ENCODE measurements at places on chromosomes 3 and 15.
A peak's percentile ranks its signal among the peaks of the same experiment; 100 is the strongest.

- peak; percentile 28 for DNase-seq
Measured at GRCh38 chr15:57655809-57656208, 50.7 kb upstream of the POLR2M start.

- DNase-seq, result no peak
Measured at GRCh38 chr3:58034738-58035523, 26.7 kb downstream of the FLNB start.

DNA sequence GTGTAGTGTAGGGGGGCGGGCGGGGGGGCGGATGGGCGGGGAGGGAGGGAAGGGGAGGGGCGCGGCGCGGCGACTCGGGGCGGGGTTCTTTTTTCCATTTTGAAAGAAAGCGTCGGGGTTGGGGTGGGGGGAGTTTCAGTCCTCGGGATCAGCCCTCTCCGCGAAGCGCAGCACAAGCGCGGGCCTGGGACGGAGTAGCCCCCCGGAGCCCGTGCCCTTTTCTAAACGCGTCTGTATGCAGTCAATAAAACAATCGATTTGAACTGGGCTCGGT lies 6.1 kb downstream of the ISLR2 start:
- DNase-seq, result no peak

GRCh38 chr3:16738451-16738850 lies 133.2 kb upstream of the DAZL start:
- no peak for DNase-seq

DNA sequence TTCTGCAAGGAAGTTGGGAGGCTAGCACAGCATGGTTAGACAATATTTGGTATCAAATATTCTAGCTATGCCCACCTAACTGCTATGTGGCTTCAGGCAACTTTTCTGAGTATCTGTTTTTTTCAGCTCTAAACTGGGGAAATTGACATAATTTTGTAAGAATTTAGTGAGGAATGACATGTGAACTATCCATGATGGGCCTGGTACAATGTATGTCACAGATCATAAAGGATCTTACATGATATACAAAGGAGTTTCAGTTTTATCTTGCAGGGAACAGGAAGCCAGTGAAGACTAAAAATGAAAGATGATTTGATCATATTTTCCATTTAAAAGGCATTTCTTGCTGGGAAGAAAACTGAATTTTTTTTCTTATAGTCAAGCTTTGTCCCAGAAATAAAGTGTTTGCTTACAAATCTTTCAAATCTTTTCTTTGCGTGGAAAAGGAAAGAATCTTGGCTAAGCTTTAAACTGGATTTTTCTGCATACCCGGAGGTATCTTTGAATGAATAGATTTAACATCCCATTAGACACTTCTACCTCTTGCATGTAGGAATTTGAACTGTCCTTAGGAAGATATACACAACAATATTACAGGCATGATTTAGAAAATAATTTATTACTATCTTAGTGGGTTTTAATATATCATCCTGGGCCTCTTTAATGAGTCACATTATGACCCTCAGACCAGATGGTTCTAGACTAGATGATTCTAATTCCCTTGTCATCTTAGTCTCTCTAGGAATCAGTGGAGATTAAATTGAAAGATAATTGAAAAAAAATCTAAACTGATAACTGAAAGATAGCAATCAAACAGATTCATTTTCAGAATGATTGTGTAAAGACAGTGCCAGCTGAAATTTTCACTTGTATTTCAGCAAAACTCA lies 436.0 kb upstream of the THBS1 start:
- DNase-seq, result no peak

DNA sequence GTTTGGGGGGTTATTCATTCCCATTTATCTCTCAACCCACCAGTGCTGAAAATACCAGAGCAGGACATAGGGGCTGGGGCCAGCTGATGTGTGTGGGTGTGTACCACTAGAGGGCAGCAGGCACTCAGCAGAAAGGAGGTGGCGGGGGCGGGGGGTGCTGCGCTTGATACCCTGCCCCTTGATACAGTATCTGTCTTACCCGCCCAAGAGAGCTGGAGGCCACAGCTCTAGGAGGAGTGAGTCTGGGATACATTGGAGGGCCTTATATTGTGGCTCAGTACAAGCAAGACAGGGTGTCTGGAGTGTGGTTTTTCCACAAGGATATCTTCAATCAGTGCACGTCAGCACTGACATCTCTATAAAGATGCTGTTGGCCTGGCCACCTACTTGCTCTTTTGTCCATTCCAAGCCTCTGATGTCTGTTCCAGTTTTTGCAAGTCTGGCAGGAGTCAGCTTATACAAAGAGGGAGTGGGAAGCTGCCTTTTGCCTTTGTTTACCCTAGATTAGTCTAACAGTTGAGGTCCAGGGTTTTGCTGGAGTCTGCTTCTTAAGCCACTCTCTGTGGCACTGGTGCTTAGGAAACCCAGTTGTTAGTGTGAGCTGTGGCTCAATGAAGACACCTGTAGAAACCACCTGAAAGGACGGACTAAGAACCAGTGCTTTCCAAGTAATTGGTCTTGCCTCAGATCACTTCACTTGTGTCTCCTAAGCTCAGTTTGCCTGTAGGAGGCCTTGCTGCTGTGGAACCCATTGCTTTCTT lies 1.5 kb upstream of the RBM15B start:
- peak; percentile 54 for DNase-seq

DNA sequence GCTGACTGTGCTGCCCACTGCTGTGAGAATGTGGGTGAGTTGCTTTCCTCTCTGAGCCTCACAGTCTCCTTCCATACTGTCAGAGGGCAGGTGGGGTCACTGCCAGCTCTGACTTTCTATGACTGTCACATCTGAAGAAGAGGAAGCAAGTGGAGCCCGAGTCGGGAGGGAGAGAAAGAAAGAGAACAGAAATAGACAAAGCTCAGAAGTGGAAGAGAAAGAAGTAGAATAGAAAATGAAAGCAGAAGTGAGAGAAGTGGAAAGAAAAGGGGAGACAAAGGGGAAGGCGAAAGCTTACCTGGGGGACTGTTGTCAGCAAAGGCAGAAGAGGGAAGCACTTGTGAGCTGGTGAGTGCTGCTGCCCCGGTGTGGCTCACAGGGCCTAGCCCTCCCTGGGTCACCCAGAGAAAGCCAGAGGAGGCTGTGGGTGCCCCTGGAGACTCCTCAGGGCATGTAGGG lies 57.9 kb downstream of the EPHB1 start:
- DNase-seq, result no peak

- DNase-seq, result no peak
Measured at GRCh38 chr3:73592154-73593144, 32.3 kb downstream of the PDZRN3 start.

DNA sequence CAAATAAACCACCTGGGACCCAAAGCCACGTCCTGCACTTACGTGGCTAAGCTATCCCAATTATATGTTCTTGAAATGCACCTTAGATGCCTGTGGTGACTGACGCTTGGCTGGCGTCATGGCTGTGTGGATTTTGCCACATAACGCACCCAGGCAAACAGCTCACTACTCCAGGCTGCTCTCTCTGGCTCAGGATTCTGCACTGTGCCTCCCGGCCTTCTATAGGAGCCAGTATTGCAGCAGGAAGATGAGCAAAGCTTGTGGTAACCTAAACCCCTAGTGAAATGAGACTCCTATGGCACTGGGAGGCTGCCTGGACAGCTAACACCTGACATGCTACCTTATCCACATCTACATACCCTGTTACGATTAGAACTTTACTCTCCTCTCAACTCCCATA lies 179.3 kb downstream of the THRB start:
- DNase-seq, result no peak

GRCh38 chr3:52923963-52924362 lies 26.6 kb upstream of the STIMATE start:
- DNase-seq, result no peak

GRCh38 chr3:185151964-185152409 lies 873 bp downstream of the C3orf70 start:
- peak; percentile 55 for DNase-seq

DNA sequence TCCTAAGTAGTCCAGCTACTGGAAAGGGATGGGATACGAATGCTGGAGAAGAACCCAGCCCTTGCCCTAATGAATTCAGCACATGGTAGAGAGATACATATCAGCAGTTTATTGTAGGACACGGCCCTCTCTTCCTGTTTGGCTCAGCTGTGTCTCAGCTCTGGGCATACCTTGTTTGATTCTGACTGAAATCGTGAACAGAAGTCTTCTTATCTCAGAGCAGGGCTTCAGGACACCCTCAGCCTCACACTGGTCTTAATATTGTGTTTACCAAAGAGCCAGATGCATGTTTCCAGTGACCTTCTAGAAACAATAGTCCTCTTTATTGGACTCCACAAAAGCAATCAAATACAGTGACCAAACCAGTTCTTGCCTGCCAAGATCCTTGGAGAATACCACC lies 54.7 kb downstream of the FAM174B start:
- no peak for DNase-seq

DNA sequence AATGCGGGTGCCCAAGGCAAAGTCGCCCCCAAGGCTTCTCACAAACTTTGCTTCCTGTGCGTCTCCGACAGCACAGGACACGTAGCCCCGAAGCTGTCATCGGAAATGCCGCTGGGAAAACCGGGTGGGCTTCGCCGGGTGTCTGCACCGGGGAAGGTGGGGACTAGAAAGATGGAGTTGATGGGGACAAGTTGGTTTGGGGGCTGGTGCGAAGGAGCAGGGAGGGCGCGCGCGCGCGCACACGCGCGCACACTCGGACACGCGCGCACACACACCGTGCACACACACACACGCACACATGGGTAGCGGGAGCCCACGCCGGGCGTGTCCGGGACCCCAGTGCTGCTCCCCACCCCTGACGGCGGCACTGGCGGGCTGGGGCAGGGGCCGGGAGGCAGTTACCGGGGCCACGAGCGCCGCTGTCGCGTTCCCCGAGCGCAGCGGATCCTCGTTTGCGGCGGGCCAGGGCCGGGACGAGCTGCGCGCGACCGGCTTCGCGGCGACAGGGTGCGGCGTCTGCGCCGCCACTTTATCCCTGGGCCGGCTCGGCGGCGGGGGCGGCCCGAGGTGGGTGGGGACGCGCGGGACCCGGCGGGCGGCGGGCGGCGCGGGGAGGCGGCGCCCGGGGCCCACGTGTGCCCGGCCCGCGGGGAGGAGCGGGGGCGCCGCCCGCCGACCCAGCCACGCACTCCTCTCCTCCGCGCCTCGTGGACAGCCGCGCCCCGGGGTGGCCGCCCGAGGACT lies 539 bp upstream of the MGLL start:
- peak; percentile 32 for DNase-seq

- DNase-seq, result no peak
Measured at GRCh38 chr3:59872128-59872527, 822.3 kb upstream of the CFAP20DC start.

DNA sequence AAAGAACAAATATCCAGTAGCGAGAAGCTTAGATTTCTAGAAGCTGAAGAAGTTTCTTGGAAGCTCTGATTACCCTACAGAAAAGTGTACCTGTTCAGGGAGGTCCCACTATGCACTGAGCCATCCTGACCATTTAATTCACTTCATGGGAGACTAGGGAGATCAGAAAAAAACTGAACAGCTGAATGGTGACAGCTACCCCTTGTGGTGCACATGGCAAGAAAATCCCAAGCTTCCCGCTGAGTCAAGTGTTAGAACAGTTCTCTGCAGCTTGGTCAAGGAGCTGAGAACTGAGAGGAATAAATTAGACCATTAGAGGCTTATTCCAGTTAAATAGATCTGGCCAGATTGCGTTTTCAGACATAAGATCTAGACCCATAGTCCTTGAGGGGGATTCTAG lies 197.2 kb upstream of the VEPH1 start:
- DNase-seq, result no peak

DNA sequence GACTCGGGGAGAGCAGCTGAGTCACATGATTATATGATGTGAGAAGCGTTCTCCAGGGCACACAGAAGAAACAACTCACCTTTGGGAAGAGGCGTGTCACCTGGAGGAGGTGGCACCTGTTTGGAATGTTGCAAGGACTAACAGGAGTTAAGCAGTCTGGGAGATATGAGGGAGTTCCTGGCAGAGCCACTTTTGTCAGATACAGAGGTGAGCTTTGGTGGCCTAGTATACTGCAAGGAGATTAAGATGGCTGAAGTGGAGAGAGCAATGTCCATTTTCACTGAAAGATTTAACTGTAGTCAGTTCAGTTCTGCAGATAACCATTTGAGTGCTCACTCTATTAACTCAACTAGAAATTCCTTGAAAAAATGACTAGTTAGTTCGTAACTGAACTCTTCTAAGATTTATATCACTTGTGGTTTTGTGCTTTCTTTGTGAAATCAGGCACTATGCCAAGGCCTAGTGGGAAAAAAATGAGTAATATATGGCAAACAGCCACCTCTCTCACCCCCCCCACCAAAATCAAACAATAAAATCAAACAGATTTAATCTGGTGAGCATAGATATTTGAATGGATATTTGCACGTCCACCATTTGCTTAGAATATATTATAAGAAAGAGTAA lies 61.3 kb downstream of the CRYBG3 start:
- no peak for DNase-seq

DNA sequence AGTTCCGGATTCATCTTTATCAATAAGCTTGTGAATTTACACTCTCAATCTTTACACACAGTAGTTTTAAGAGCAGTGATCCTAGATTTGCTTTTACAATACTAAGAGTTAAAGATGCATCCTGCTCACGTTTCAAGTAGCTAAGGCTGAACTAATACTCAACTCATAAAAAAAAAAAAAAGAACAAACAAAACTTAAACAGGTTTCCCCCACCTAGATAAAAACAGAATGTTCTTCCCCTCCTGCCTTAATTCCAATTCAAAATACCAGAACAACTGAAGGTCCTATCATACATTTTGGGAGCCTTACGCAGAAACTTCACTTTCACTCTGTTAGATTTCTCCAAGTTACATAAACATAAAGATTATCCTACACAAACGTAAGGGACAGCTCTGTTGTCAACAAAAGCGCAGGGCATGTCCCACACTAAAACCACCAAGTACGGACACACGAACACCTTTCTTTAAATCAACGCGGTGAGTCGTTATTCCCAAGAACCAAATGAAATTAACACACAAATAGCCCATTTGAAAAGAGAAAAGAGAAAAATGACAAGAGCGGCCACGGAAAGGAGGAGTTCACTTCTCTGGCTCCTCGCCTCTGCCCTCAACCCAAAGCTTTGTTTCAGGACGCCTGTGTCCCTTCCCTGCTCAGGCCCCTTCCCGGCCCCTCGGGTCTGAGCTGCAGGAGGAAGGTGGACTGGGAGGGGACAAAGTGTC lies 941 bp downstream of the CBLB start:
- peak; percentile 65 for DNase-seq

DNA sequence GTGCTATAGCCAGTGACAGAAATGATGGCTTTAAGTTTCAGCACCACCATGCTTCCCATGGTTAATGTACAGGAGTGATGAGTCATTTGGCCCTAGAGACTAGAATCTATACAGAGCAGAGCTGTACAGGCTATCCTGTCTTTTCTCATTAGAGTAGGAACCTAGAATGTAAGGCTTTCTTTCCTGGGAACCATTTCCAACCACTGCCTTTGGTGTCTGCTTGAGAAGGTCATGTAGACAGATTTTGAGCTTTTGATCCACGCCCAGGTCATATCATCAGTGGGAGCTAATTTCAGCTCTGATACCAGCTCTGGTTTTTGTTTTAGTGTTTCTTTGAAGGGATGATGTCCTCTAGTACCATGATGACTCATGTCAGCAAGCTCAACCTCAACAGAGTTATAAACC lies 543.1 kb downstream of the NTRK3 start:
- DNase-seq, result no peak

DNA sequence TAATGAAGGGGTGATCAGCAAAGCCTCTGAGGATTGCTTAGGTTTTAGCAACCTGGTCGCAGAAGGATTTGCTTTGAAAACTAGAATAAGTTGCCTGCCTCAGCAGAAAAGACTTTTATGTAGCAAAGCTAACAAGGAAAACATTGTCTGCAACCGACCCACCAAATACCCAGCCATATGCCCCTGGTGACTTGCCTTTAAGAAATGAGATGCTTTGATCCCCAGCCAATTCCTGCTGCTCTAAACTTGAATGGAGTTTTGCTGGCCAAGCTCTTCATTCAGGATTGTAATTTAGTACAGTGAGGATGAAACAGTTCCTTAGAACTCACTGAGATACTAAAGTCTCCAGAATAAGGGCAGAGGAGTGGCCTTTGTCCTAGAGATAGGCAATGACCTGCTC lies 139.8 kb upstream of the PROK2 start:
- DNase-seq, result no peak
